ENCODE measurements at places on chromosomes 3 and 15.

DNA sequence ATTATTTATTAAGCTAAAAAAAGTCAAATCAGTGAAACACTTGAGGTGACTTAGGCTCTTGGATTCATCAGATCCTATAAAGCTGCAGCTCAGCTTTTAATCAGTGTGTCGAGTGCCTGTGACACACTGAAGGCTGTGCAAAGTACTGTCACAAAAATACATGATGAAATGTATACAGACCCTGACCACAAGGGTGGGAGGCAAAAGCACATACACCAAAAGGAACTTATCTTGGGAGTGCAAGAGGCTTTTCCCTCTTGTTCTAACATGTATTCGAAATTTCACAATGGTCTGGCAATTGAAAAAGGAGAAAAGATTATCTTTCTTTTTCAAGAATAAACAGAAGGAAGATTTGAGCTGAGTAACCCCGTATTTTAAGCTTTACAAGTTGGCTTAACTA is 35.9 kb downstream of the VGLL4 start:
- no peak for DNase-seq

DNA sequence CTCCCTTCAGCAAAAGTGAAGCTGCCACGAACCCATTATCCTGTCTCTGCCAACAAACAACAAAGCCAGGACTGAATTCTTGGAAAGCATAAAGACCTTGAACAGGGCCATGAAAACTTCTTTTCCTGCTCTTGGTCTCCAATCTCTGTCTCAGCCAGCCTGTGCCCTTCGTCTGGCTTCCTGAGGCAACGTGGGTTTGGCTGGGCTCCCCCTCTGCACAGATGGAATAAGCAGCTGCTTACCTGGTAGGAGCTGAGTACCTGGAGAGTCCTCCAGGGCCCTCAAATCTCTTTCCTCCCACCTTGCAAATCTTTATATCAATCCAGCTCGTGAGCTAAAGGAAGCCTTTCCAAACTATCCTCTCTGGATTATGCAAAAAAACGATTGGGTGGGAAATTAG is 97.6 kb upstream of the PSMD6 start:
- DNase-seq: no peak

- DNase-seq: no peak
Measured at GRCh38 chr15:95329362-95329761, 1001.1 kb upstream of the NR2F2 start.

- peak; percentile 36 for DNase-seq
Measured at GRCh38 chr3:13348661-13349396, 71.3 kb downstream of the NUP210 start.

DNA sequence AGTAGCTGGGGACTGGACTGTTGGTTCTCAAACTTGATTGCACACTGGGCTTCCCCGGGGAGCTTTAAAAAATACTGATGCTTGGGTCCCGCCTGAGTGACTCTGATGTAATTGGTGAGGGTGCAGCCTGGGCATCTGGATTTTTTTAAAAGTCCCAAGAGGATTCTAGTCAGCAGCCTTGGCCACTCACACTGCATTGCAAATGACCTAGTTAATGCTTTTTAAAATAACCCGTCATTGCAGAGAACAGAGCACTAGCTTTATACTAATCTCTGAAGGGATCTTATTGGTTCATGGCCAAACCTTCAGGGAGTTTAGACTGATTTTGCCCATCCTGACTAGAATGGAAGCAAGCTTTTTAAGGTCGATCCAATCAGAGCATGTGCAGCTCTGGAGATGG is 310.6 kb upstream of the PROK2 start:
- DNase-seq: no peak
